ENCODE measurements at places on chromosomes 2 and 18.

- DNase-seq: no peak
These were observed 140.0 kb upstream of the ST6GAL2 start for GRCh38 chr2:107025869-107026380.

- no peak for DNase-seq
These were observed 40.3 kb downstream of the COPS9 start for GRCh38 chr2:240095556-240096523.

- peak; percentile 93 for DNase-seq
These were observed 73.3 kb upstream of the MCFD2 start for GRCh38 chr2:46988733-46989481.

DNA sequence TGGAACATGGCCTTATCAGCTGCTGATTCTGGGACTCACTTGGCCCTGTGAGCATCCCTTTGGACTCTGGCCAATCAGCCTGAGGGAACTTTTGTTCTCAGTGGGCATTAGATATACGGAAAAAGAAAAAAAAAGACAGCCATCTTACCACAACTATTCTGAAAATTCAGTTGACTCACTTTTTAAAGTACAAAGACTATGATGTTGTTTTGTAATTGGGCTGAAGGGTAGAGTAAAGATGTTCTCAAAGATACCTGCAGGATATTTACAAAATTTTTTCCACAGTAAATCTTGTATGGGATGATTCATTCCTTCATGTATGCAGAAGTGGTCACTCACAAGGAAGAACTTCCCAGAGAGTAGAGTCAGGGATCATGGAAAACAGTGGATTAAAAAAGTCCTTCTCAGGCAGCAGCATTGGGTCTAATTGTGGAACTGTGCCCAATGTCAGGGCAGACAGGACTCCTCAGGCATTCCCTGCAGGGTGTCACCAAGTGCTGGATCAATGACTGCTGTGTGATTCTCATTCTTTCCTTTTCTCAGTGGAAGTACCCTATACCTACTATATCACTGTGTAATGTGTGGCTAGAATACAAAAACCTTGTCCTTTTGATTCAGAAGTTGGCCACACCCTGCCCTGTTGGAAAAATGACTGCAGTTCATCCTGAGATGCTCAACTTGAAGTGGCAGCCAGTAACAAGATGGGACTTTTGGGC is 35.4 kb downstream of the SULT1C4 start:
- DNase-seq: no peak

DNA sequence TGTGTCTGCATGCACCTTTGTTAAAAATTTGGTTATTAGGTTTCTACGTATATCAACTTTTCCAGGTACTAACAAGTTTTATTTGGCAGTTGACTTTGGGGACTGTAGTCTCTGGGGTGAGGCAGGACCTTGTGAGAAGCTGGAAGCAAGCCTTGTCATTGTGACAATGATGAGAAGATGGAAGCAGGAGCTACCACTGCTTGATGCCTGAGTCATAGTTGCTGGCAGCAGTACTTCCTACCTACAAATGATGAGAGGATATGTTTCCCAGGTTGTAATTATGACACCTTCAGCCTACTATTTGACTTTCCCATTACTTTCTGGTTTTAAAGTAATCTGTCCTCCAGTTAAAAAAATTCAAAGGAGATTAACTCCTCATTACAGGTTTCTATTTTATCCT is 516.3 kb downstream of the NRXN1 start:
- DNase-seq: no peak

- no peak for DNase-seq
These were observed 1.3 kb downstream of the MGAT4A start for GRCh38 chr2:98729652-98730051.

DNA sequence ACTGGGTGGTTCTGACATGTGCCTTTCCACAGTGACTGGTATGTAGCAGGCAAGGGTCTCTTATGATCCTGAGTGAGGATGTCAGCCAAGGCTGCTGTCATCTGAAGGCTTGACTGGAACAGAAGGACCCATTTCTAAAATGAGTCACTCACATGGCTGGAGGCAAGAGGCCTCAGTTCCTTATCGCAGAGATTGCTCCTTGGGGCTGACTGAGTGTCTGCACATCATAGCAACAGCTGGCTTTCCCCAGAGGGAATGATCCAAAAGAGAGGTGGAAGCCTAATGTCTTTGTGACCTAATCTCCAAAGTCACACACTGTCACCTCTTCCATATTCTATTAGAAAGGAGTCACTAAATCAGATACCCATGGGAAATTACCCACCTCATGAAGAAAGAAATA is 114.0 kb downstream of the NEDD4L start:
- no peak for DNase-seq

DNA sequence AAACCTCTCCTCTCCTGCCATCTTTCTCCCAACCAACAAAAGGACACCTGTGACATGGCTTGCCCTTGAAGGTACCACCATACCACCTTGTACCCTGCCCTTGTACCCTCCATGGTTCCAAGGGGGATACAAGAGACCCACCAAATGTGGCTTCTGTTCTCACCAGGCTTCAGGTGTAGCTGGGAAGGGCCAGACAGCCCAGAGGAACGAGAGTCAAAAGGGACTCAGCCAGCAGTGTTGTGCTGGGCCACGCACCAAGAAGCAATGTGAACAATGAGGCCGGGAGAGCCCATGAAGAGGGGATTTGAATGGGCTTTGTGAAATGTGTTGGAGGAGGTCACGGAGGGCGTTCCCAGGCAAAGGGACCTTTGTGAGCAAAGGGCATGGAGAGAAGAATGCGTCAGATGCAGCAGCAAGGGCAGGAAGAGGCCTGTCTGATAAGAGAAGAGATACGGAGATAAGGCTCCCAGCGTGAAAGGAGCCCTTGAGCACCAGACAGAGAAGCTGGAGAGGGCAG is 48.6 kb downstream of the PLB1 start:
- no peak for DNase-seq

- no peak for DNase-seq
These were observed 55.8 kb downstream of the ICA1L start for GRCh38 chr2:202815548-202816360.

GRCh38 chr18:42736074-42736473 is 379.4 kb downstream of the RIT2 start:
- DNase-seq: no peak

DNA sequence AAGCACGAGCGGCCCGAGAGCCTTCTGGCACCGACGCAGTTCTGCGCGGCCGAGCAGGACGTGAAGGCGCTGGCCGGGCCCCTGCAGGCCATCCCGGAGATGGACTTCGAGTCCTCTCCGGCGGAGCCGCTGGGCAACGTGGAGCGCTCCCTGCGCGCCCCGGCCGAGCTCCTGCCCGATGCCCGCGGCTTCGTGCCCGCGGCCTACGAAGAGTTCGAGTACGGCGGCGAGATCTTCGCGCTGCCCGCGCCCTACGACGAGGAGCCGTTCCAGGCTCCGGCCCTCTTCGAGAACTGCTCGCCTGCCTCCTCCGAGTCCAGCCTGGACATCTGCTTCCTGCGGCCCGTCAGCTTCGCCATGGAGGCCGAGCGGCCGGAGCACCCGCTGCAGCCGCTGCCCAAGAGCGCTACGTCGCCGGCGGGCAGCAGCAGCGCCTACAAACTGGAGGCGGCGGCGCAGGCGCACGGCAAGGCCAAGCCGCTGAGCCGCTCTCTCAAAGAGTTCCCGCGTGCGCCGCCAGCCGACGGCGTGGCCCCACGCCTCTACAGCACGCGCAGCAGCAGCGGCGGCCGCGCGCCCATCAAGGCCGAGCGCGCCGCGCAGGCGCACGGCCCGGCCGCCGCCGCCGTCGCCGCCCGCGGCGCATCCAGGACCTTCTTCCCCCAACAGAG is 70.4 kb downstream of the ARHGEF33 start:
- peak; percentile 52 for DNase-seq

DNA sequence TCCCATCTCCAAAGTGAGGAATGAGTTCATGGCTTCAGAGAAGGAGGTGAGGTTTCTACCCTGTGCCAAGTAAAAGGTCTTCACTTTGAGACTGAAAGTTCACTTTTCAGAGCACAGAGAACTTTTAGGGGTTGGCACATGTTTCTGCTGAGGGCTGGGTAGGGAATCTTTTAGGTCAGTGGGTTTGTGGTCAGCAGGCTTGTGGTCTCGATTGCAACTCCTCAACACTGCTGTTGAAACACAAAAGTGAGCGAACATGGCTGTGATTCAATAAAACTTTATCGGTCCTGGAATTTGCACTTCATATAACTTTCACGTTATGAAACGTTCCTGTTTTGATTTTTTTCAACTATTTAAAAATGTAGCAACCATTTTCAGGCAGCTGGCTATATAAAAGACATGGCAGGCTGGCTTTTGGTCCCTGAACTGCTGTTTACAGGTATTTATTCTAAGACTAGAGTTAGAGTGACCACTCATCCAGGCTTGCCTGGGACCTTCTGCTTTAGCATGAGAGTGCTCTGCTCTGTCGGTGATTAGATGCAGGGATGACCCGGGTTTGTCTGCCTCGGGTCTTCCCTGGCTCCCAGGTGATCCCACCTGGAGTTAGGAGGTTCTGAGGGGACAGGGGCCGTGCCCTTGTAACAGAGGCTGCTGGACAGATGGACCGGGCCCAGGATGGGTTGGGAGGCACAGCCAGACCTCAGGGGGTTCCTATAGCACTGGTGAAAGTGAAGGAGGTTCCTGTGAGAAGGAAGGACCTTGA is 62.7 kb upstream of the TAF1B start:
- DNase-seq: no peak

- no peak for DNase-seq
These were observed 121.6 kb downstream of the RBMS1 start for GRCh38 chr2:160372010-160372356.

DNA sequence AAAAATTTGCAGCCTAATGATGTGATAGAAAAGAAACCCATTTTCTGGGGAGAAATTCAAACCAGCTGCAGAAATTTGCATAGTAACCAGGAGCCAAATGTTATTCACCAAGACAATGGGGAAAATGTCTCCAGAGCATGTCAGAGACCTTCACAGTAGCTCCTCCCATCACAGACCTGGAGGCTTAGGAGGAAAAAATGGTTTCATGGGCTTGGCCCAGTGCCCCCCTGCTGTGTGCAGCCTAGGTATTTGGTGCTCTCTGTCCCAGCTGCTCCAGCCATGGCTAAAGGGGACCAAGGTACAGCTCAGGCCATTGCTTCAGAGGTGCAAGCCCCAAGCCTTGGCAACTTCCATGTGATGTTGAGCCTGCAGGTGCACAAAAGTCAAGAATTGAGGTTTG is 352.9 kb downstream of the PLCL1 start:
- no peak for DNase-seq

GRCh38 chr2:241808721-241809382 is at the start of gene NEU4:
Gene NEU4 (plus strand): TSS chr2:241809193. CDS start chr2:241814485, 5,292 bp downstream.
- peak; percentile 4 for DNase-seq

GRCh38 chr2:136139631-136140030 is 21.7 kb upstream of the CXCR4 start:
- DNase-seq: no peak

GRCh38 chr2:82128051-82128450 is 1823.5 kb upstream of the LRRTM1 start:
- no peak for DNase-seq

GRCh38 chr2:85273738-85274731 is 53.8 kb downstream of the TGOLN2 start:
- DNase-seq: no peak

DNA sequence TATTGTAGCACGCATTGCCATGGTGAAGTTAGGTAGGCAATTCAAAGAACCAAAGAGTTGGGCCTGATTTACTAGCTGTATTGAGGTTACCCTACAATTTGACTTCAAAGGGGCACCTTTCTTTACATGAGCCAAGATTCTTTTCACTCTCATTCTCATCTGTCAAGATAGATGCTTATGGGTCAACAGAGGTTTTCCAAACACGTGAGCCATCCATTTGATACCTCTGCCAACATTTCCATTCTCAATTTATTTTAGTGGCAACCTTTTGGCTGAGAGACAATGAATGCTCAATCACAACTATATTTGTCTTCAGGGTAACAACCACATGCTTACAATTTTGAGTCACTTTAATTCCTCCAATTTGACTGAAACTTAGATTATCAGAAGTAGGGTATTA is 370.6 kb upstream of the CDH20 start:
- no peak for DNase-seq

DNA sequence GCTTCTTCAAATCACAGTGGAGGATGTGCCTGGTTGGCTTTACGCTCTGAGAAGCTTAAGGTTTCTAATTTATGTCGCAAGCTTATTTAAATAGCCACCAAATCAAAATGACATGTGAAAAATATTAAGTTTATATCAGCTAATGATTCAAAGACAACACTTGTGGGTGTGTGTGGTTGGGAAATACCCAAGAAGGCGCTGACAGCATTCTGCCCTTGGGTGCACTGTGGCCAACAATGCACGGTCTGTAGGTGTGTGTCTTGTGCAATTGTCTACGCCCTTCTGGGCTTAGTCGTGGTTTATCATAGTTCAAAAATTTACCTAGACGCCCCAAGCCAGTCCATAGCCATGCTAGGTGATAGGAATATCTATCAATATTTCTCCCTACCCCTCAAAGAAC is 60.9 kb downstream of the KCTD1 start:
- no peak for DNase-seq

DNA sequence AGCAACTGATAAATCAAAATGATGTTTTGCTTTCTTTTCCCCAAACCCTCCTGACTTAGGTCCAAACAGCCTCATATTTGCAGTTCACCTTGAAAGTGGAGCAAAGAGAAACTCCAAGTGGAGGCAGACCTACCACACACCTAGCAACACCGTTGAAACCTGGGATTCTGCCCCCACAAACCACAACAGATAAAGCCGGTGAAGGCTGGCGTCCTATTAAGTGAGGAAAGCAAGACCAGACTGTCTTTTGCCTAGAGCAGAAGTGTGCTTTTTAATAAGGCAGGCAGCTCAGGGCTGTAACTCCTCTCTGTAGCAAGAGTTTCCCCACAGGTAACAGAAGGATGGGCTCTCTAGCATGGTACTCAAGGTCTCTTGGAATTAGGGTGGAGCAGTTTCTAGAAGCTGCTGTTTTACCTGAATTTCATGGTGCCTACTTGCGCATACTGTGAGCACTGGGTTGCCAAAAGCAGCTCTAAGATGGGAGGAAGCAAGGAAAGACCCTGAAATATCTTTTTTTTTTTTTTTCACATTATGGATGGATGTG is 336.9 kb downstream of the BCL11A start:
- no peak for DNase-seq

GRCh38 chr2:226796840-226797288 is 2.8 kb downstream of the IRS1 start:
- DNase-seq: no peak

- no peak for DNase-seq
These were observed 167.7 kb downstream of the VAPA start for GRCh38 chr18:10081492-10081891.

GRCh38 chr2:46460241-46460921 is 19.0 kb upstream of the TMEM247 start:
- DNase-seq: peak; percentile 90

Data from midbrain (tissue), 1 donor.